ENCODE measurements at places on chromosomes 4 and X. TPM values are rescaled to one million over a fixed set of nuclear protein-coding genes. Genes with fewer than 3 reads are reported as not detected.

GRCh38 chr4:177041356-177041755, 248.6 kb upstream of the VEGFC start:
- no peak overlapping the region for H3K4me3 ChIP-seq
- no peaks in the 10 kb centered on the region for H3K36me3 ChIP-seq
- no peak for DNase-seq

- no peak for DNase-seq
- H3K27me3 ChIP-seq: peaks cover 3% of the 10 kb centered on the region
- H3K27ac ChIP-seq: peak overlapping the region; percentile 2
- H3K36me3 ChIP-seq: no peaks in the 10 kb centered on the region
Measured at GRCh38 chr4:20698382-20698781, 1.9 kb upstream of the PACRGL start.

The ACOT9 gene
- 36.1 TPM for total RNA-seq

GRCh38 chr4:42398171-42398870, 1.0 kb downstream of the SHISA3 start:
- peaks cover 15% of the 10 kb centered on the region for H3K4me1 ChIP-seq
- no peaks in the 10 kb centered on the region for H3K36me3 ChIP-seq
- peaks cover 73% of the 10 kb centered on the region for H3K27me3 ChIP-seq
- peak; percentile 21 for DNase-seq
- peak overlapping the region; percentile 70 for H3K4me3 ChIP-seq
- no peak overlapping the region for H3K27ac ChIP-seq

All from progenitor cell of endocrine pancreas (in vitro differentiated cells).